ENCODE measurements at places on chromosomes 7 and 10.

GRCh38 chr10:128525936-128526335 lies 399.7 kb upstream of the MKI67 start:
- DNase-seq, result no peak

DNA sequence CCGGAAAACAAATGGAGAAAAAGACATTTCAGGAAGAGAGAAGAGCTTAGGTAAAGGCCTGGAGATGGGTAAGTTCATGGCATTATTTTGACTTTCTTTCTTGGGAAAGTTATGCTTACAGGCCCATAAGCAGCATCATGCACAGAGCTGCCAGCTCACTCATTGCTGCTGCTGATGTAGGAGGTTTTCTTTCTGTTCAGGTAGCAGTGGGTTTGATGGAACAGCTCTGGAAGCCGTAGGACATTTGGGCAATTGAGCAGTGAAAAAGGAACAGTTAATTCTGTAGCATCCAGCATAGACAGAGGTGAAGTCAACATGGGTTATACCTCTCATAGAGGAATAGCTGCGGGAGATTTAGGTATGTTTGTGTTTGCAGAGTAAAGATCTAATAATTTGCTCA lies 3.3 kb downstream of the CHN2 start:
- DNase-seq, result no peak

GRCh38 chr7:77217474-77218185 lies 18.0 kb upstream of the FGL2 start:
- no peak for DNase-seq

DNA sequence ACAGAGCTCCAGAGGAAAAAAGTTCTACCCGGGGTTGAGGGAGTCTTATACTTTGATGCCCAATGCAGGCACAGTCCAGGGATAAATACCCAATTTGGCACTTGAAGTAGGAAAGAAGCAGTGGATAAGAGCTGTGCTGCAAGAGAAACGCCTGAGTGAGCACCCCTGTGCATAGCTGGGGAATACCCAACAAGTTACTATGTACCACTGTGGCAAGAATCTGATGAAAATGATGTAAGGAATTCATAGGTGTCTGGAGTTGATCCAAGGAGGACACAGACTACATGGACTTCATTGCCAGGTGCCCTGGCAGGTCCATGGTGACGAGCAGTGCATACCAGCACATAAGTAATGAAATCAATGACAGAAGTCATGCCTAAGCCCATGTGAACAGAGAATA lies 183.7 kb upstream of the FEZF1 start:
- DNase-seq, result no peak

DNA sequence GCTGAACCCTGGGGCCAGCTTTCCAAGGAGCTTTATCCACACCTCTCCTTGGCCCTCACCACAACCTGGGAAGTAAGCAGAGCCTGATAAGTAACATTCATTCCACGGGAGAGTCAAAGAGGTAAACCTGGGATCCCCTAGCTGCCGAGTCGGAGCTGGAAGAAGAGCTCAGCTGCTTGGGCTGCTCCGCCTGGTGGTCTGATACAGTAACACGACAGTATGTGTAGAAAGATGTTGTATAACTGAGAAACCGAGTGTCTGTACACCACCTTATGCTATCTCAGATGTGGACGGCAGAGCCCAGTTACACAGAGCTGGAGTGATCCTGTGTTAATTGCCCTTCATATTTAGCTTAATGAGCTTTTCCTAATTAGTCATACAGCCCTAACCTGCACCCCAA lies 151.3 kb upstream of the KMT2E start:
- DNase-seq, result no peak

DNA sequence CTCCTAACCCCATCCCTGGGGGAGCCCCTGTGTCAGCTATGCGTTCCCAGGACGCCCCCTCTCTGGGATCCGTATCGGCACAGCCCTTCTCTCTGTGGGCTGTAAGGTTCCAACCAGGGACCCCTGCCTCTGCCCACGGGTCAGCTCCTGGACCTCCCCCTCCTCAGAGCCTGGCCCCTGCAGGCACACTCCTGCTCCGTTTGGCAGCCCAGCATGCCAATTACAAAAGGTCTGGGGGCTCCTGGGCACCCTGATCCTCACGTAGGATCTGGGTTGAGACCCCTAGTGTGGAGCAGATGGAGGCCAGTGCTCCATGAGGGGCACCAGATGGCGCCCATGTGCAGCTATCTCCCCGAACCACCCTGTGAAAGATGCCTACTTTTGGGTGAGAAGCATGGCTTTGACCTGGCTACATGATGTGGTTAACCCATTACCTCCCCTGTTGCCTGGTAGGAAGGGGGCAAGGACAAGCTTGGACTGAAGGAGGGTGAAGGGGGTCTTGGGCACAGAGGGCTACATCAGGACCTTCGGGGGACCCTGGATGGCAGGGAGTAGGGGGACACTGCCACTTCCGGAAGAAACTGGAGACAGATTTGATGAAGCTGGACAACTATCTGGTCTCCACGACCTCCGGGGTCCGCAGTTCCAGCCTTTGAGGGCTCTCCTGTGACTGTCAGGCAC lies 9.0 kb downstream of the TACR2 start:
- no peak for DNase-seq

Measured in T-helper 1 cell (primary cell).